CD4-positive, alpha-beta memory T cell (primary cell): ENCODE measurements at places on chromosomes 13 and 19. TPM values are rescaled to one million over a fixed set of nuclear protein-coding genes. Genes with fewer than 3 reads are reported as not detected.
A peak's percentile ranks its signal among the peaks of the same experiment; 100 is the strongest.

Gene UNC13A
- total RNA-seq = 0.06 TPM

Gene B3GNT8
- 2.9 TPM for total RNA-seq

Gene LGALS7
- total RNA-seq = not detected

DNA sequence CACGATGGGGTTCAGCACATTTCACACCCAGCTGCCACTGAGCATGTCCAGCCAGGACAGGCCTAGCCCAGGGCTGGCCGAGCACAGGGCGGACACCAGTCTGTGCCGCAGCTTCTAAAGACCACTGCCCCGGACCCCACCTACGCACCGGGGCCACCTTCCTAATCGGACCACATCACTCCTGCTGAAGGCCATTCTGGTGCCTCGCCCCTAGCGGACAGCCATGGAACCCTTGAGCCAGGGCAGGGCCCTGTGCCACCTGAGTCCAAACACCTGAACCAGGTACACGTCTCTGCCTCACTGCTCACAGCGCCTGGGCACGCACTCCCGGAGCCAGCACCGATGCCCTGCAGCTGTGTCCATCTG lies 8.4 kb upstream of the C13orf46 start:
- H3K27ac ChIP-seq = no peak overlapping the region
- H3K4me3 ChIP-seq = no peak overlapping the region
- no peaks in the 10 kb centered on the region for H3K4me1 ChIP-seq
- no peak for DNase-seq

DNA sequence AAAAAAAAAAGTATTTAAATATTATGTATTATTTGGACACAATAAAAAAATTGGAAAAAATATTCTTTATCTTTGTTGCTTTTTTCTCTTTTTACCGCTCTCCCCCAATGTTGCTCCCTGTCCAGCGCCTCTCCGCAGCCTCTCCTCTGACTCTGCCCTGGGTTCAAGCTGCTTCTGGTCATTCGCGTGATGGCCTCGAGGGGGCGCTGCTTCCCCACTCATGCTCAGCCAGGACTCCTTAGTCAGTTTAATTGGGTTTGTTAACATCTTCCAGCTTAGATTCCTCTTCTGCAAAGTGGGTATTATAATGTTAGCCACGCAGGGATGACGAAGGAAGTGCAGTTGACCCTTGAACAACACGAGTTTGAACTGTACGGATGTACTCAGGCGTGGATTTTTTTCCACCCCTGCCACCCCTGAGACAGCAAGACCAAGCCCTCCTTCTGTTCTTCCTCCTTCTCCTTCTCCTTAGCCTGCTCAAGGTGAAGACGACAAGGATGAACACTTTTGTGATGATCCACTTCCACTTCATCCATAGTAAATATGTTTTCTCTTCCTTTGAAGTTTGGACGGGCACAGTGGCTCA lies 4.9 kb upstream of the NWD1 start:
- H3K27me3 ChIP-seq = no peaks in the 10 kb centered on the region
- H3K27ac ChIP-seq = no peak overlapping the region
- H3K36me3 ChIP-seq = no peaks in the 10 kb centered on the region
- no peak overlapping the region for H3K4me3 ChIP-seq
- DNase-seq = peak; percentile 31

- H3K4me1 ChIP-seq = no peaks in the 10 kb centered on the region
- H3K36me3 ChIP-seq = no peaks in the 10 kb centered on the region
- H3K27me3 ChIP-seq = no peaks in the 10 kb centered on the region
- no peak overlapping the region for H3K27ac ChIP-seq
Measured at GRCh38 chr13:106468207-106468606, 67.3 kb downstream of the EFNB2 start.

DNA sequence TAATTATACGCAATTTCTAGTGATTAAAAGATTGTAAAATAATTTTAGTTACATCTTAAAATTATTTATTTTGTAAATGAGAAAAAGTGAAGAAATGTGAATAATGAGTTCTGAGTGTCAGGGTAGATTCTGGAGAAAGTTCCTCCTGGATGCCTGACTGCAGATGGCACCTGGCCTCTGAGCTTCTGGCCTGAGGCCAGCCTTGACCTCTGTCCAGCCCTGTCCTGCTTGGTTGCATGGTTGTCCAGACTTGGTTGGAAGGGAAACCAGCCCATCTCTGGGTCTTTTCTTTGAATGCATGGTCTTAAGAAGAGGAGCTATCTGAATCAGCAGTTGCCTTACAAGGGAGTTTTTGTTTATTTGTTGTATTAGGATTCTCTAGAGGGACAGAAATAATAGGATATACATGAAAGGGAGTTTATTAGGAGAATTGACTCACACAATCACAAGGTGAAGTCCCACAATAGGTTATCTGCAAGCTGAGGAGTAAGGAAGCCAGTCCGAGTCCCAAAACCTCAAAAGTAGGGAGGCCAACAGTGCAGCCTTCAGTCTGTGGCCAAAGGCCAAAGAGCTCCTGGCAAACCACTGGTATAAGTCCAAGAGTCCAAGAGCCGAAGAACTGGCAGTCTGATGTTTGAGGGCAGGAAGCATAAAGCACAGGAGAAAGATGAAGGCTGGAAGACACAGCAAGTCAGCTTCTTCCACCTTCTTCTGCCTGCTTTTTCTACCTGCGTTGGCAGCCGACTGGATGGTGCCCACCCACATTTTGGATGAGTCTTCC lies 385.8 kb downstream of the ZNF536 start:
- H3K36me3 ChIP-seq = no peaks in the 10 kb centered on the region
- no peak overlapping the region for H3K4me3 ChIP-seq
- H3K4me1 ChIP-seq = no peaks in the 10 kb centered on the region
- no peak for DNase-seq
- no peaks in the 10 kb centered on the region for H3K27me3 ChIP-seq

GRCh38 chr13:97261254-97262005 lies 39.3 kb downstream of the MBNL2 start:
- peaks cover 60% of the 10 kb centered on the region for H3K4me1 ChIP-seq
- H3K36me3 ChIP-seq = peaks cover 2% of the 10 kb centered on the region
- H3K4me3 ChIP-seq = no peak overlapping the region
- H3K27ac ChIP-seq = no peak overlapping the region
- no peaks in the 10 kb centered on the region for H3K27me3 ChIP-seq

DNA sequence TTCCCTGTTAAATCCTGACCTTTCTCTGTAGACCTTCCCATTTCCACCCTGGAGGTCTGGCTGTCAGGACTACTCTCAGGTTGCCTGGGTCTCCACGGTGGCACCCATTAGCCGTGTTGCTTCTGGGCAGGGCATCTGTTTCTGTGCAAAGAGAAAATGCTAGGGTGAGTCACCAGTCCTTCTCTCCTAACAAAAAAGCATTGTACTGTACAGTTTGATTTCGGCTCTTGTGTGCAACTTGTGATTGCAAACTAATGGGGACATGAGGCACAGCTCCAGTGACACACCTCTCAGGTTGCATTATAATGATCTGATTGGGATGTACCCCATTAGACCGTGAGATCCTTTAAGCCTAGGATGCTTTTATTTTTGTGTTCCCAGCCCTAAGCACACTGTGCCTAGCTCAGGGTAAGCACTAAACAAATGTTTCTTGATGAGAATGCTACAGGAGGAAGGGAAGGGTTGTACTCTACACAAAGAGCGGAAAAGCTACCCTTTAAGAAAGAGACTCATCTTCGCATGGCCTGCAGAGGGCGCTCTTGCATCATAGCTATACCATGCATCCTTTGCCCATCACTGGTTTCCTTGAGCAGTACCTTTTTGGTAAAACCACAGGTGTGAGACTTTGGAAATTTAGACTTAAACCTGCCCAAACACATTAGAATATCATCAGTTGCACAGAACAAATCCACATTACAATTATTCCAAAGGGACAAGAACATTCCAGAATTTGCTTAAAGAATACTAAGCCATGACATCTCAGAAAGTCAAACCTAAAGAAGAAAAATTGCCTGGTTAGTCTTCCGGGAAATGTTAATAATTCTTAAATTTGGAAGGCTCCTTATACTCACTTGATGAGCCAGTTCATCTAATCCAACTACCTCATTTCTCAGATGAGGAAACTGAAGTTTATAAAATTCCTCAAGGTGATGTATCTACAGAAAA lies 20.3 kb upstream of the TRIM13 start:
- H3K36me3 ChIP-seq = no peaks in the 10 kb centered on the region
- H3K27ac ChIP-seq = no peak overlapping the region
- H3K4me3 ChIP-seq = no peak overlapping the region

DNA sequence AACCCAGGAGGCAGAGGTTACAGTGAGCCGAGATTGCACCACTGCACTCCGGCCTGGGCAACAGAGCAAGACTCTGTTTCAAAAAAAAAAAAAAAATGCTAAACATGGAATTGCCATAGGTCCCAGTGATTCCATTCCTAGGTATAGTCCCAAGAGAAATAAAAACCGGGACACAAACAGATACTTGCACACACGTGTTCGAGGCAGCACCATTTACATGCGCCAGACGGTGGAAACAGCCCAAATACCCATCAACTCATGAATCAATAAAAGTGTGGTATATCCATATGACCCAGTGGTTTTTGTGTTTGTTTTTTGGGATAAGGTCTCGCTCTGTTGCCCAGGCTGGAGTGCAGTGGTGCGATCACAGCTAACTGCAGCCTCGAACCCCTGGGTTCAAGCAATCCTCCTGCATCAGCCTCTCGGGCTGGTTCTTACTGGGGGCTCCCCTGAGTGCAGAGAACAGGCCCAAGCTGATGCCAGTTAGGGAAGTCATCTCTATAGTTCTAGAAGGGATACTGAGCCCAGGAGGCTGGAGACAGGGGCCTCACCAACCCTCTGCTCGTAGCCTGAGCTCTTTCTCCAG lies 8.5 kb downstream of the KLF2 start:
- no peak for DNase-seq
- H3K36me3 ChIP-seq = peaks cover 8% of the 10 kb centered on the region
- no peaks in the 10 kb centered on the region for H3K27me3 ChIP-seq
- no peak overlapping the region for H3K27ac ChIP-seq
- no peak overlapping the region for H3K4me3 ChIP-seq
- peaks cover 53% of the 10 kb centered on the region for H3K4me1 ChIP-seq

DNA sequence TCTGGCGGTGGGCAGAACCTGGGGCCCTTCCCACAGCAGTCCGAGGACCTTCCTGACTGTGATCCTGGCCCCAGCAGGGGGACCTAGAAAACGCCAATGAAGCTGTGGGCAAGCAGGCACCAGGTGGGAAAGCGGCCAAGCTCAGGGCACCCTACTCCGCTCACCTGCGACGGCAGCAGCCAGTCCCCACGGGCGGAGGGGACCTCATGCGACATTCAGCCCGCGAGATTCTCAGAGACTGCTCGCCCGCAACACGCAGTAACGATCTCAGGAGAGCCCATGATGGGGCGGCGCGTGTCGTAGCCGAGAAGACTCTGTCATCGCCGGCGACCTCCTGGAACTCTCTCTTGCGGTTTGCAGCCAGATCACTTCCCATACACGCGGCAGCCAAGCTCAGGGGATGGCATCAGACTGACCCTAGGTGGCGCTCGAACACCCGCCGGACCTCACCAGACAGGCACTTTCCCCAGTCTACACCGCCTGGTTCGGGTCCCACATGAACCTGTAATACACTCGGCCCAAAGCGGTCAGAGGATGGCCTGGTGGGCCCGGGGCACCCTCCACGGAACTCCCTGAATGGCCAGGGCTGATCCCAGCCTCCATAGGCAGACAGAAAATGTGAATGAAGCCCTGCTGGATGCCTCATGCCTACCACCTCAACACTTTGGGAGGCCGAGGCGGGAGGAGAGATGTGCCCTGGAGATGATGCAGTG lies 26.5 kb downstream of the MAN2B1 start:
- peak; percentile 78 for DNase-seq
- no peaks in the 10 kb centered on the region for H3K27me3 ChIP-seq
- H3K4me3 ChIP-seq = no peak overlapping the region
- no peak overlapping the region for H3K27ac ChIP-seq
- H3K4me1 ChIP-seq = peaks cover 18% of the 10 kb centered on the region
- no peaks in the 10 kb centered on the region for H3K36me3 ChIP-seq

DNA sequence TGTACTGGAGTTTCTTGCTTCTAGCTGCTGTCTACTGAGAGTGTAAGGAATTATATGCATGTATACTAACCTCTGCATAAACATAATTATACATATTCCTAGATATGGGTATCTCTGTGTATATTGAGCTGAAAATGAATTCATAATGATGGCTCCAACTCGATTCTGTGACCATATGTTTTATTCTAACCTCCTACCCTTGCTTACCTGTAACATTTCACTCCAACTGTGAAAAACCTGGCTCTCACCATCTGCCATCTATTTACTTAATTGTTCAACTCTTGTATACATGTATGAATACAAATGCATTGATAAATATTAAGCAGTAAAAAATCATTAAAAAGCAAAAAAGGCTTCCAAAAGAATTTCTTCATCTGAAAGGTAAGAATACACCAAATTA lies 1729.5 kb upstream of the SPRY2 start:
- H3K27ac ChIP-seq = no peak overlapping the region
- no peak for DNase-seq
- H3K4me1 ChIP-seq = no peaks in the 10 kb centered on the region
- H3K36me3 ChIP-seq = no peaks in the 10 kb centered on the region
- H3K4me3 ChIP-seq = no peak overlapping the region

- H3K27ac ChIP-seq = no peak overlapping the region
- no peaks in the 10 kb centered on the region for H3K4me1 ChIP-seq
- no peaks in the 10 kb centered on the region for H3K27me3 ChIP-seq
- H3K4me3 ChIP-seq = no peak overlapping the region
- H3K36me3 ChIP-seq = no peaks in the 10 kb centered on the region
Measured at GRCh38 chr13:112716461-112716820, 26.6 kb downstream of the ATP11A start.

- H3K4me1 ChIP-seq = peaks cover 14% of the 10 kb centered on the region
- no peaks in the 10 kb centered on the region for H3K36me3 ChIP-seq
- no peak overlapping the region for H3K4me3 ChIP-seq
- DNase-seq = peak; percentile 57
- H3K27me3 ChIP-seq = no peaks in the 10 kb centered on the region
Measured at GRCh38 chr13:41974262-41974900, 13.5 kb upstream of the VWA8 start.
